ENCODE measurements at places on chromosomes 4 and X. TPM values are rescaled to one million over a fixed set of nuclear protein-coding genes. Genes with fewer than 3 reads are reported as not detected.

DNA sequence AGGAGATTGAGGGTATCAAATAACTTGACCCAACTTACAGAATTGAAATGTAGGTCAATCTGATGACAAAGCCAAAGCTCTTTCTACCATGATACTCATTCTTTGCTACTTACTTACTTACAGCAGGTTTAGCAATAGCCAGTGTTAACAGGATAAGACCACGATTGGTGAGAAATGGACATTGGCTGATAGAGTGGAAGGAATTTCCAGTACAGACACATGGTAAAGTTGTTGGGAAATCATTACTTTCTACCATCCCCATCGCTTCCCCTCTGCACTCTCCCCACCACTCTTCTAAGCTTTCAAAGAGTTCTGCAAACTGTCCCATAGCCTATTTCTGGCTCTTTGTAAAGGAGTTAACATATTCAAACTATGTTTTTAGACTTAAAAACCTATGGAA is 119.7 kb downstream of the CHRNA9 start:
- no peak for DNase-seq

- DNase-seq, result no peak
Observed at GRCh38 chr4:1371176-1372165, 24.5 kb downstream of the UVSSA start.

- DNase-seq, result no peak
Observed at GRCh38 chrX:97860226-97860625, 976.5 kb downstream of the RPA4 start.

- DNase-seq, result no peak
Observed at GRCh38 chr4:2958446-2958845, 4.8 kb downstream of the NOP14 start.

Gene ODAPH
- total RNA-seq, result not detected

Gene OPN1MW2
- not detected for total RNA-seq

Gene PCDH19
- 0.14 TPM for total RNA-seq

- DNase-seq, result peak; percentile 4
Observed at GRCh38 chr4:13248621-13249298, 235.4 kb downstream of the RAB28 start.

- DNase-seq, result no peak
Observed at GRCh38 chrX:118593407-118593806, 97.8 kb downstream of the DOCK11 start.

- no peak for DNase-seq
Observed at GRCh38 chr4:145552181-145552822, 66.9 kb upstream of the MMAA start.

- DNase-seq, result no peak
Observed at GRCh38 chr4:18931643-18932377, 910.3 kb upstream of the LCORL start.

GRCh38 chrX:86830685-86831084 is 682.4 kb downstream of the DACH2 start:
- no peak for DNase-seq

- DNase-seq, result no peak
Observed at GRCh38 chrX:35841872-35842271, 43.7 kb downstream of the MAGEB16 start.

- no peak for DNase-seq
Observed at GRCh38 chr4:31175242-31175910, 455.2 kb downstream of the PCDH7 start.

Gene ODAM
- total RNA-seq, result 15.1 TPM

- DNase-seq, result no peak
Observed at GRCh38 chr4:102601586-102602227, 100.5 kb downstream of the NFKB1 start.

DNA sequence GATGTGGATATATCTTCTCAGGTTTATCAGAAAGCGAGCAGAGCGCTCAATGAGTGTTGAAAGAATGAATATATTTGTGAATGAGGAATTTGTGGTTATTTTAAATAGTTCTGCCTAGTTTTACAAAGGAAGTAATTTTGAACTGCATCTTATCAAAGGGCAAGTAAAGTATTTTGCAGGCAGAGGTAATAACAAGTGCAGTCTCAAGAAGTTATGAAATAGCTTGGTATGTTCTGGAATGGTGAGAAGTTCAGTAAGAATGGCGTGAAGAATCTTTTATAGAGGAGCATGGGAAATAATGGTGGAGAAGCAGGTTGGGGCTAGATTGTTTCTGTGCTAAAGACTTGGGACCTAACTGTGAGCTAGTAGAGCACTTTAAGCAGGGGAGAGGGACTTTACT is 10.9 kb downstream of the TMA16 start:
- no peak for DNase-seq

DNA sequence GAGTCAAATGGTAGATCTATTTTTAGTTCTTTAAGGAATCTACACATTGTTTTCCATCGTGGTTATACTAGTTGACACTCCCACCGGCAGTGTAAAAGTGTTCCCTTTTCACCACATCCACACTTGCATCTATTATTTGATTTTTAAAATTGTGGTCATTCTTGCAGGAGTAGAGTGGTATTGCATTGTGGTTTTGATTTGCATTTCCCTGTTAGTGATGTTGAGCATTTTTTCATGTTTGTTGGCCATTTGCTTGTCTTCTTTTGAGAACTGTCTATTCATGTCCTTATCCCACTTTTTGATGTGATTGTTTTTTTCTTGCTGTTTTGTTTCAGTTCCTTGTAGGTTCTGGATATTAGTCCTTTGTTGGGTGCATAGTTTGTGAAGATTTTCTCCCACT is 70.0 kb downstream of the TAB3 start:
- no peak for DNase-seq

Gene CT47C1
- total RNA-seq, result not detected

GRCh38 chrX:118062048-118062789 is 54.4 kb downstream of the KLHL13 start:
- no peak for DNase-seq

Gene RPGR
- total RNA-seq, result 8.5 TPM

GRCh38 chr4:182015893-182016292 is 227.3 kb upstream of the TENM3 start:
- DNase-seq, result no peak
